ENCODE measurements at places on chromosomes 2 and 18.

DNA sequence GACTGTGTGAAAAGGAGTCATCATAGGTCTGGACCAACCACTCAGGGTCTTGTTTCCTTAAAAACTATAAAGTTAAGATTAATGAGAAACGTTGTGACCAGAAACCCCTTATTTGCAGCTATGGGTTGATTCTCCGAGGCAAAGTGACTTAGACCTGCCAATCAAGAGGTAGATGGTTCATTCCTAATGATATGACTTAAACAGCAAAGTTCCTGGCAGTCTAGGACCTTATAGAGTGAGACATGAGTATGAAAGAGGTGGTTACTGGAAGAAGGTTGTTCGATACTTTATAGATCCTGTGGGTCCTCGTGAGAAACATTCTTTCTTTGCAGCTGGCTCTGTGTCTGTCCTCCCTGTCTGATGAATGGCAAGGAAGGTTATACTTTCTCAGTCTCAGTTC lies 8.0 kb downstream of the SFXN5 start:
- no peak for DNase-seq

DNA sequence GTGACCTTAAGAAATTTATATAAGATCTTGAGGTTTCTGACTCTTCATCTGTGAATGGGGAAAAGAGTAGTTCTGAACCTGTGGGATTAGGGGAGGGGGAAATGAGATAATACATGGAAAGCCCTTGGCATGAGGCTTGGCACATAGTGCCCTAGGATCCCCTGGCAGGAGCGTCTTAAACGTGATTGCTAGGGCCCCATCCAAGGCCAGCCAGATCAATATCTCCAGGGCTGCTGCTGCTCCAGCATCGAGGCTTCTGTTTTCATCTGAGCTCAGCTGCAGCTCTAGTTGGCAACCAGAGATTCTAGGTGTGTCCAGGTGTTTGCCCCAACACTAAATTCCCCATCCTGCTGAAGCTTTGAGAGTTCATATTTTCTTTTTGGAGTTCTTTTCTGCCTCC lies 71.0 kb downstream of the IL1R2 start:
- no peak for DNase-seq

- no peak for DNase-seq
Measured at GRCh38 chr2:1653956-1654695, 90.2 kb downstream of the PXDN start.

DNA sequence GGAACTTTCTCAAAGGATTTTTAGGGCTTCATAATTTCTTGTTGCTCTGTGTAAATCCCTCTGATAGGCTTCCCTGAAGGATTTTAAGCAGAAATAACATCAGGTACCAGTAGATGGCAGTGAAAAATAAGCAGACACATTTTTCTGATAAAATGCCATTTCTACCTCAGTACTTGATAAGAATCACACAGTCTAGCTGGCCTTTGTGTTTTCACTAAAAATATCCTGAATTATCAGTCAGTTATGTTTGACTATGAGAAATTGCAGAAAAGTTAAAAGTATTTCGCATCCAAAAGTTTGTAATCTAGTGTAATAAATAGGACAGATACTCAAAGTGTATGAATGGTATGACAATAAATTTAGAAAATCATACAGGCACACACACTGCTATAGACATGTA lies 68.7 kb downstream of the DNAJC10 start:
- DNase-seq = no peak

- DNase-seq = no peak
Measured at GRCh38 chr18:23451011-23451410, 2.1 kb upstream of the RIOK3 start.

All from activated CD8-positive, alpha-beta T cell treated with anti-CD3 and anti-CD28 coated beads, Interleukin-2, amount 10 ng/mL, durations not matched to agents 7 days and 5 days (primary cell).